ENCODE measurements at places on chromosomes 7 and 10. TPM values are rescaled to one million over a fixed set of nuclear protein-coding genes. Genes with fewer than 3 reads are reported as not detected.

- H3K4me1 ChIP-seq: peaks cover 6% of the 10 kb centered on the region
- H3K27me3 ChIP-seq: no peaks in the 10 kb centered on the region
- H3K4me3 ChIP-seq: peak overlapping the region; percentile 91
- DNase-seq: peak; percentile 33
- H3K36me3 ChIP-seq: no peaks in the 10 kb centered on the region
- no peak overlapping the region for H3K27ac ChIP-seq
Measured at GRCh38 chr10:70169649-70170364, 507 bp downstream of the SAR1A start.

GRCh38 chr10:19946791-19947190 is 130.6 kb downstream of the PLXDC2 start:
- no peaks in the 10 kb centered on the region for H3K27me3 ChIP-seq
- H3K27ac ChIP-seq: no peak overlapping the region
- DNase-seq: peak; percentile 24
- H3K4me1 ChIP-seq: peaks cover 2% of the 10 kb centered on the region
- H3K4me3 ChIP-seq: no peak overlapping the region

- no peaks in the 10 kb centered on the region for H3K4me1 ChIP-seq
- no peaks in the 10 kb centered on the region for H3K36me3 ChIP-seq
- H3K27ac ChIP-seq: no peak overlapping the region
- DNase-seq: no peak
- no peaks in the 10 kb centered on the region for H3K27me3 ChIP-seq
- H3K4me3 ChIP-seq: no peak overlapping the region
Measured at GRCh38 chr7:35289376-35289775, 35.5 kb upstream of the TBX20 start.

DNA sequence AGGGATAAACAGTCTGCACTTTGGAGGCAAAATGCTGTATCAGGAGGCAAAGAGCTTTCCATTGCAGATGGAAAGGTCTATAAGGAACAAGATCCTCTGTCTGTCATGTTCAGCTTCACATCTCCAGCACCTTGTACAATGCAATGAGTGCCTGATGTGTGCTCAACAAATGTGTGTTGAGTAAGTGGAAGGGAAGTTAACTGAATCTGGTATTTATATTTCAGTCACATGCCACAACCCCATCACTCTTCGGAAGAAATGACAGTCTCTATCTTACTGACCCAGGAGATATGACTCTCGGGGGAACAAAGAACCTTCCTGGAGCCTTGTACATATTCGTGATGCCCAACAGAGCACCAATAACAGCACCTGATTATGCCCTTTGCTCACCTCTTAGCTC is 20.0 kb upstream of the DNAJC1 start:
- H3K4me3 ChIP-seq: no peak overlapping the region
- H3K36me3 ChIP-seq: no peaks in the 10 kb centered on the region
- no peak for DNase-seq
- H3K4me1 ChIP-seq: no peaks in the 10 kb centered on the region
- no peaks in the 10 kb centered on the region for H3K27me3 ChIP-seq

DNA sequence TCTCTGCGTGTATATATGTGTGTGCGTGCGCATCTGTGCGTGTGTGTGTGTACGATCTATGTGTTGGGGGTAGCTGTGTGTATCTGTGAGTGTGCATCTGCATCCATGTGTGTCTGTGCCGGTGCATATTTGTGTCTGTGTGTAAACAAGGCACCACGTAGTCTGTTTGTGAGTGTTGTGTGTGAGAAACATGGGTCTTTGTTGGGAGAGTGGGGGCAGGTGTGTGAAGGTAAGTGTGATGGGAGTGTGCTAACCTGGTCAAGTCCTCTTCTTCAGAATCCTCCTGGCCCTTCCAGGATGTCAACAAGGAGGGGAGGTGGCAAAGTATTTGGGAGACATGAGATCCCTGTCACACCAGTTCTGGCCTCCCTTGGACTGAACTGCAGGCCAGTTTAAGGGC is 87.2 kb downstream of the HIF1AN start:
- peaks cover 21% of the 10 kb centered on the region for H3K27me3 ChIP-seq
- no peak for DNase-seq

DNA sequence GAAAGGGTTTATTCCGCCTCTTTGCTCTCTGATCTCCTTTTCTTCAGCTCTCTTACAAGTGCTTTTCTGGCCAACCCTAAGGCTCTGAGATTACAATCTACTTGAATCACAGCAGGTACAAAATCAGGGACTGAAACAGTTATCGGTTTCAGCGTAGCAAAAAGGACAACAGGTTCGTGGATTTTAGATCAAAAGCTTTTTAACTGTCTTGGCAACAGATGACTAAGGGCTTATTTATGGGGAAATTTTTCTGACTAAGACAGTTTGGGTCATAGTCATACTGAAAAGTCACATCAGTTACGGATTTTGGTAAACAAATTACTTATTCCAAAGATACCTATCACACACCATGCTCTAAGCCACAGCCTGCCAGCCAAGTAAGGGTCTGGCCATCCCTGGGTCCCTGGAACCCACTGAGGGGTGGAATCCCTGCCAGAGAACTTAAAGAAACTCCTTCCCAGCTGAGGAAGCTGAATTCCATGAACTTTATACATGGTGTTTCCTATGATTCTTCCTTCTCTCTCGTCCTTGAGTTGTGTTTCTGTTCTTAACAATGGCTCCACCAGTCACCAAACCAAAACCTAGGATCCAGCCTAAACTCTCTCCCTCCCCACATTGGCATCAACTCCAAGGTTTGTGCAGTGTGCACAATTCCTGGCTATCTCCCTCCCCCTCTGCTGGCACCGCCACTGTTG is 169.3 kb downstream of the FAM107B start:
- H3K4me1 ChIP-seq: peaks cover 23% of the 10 kb centered on the region
- H3K27ac ChIP-seq: no peak overlapping the region
- H3K4me3 ChIP-seq: peak overlapping the region; percentile 73

DNA sequence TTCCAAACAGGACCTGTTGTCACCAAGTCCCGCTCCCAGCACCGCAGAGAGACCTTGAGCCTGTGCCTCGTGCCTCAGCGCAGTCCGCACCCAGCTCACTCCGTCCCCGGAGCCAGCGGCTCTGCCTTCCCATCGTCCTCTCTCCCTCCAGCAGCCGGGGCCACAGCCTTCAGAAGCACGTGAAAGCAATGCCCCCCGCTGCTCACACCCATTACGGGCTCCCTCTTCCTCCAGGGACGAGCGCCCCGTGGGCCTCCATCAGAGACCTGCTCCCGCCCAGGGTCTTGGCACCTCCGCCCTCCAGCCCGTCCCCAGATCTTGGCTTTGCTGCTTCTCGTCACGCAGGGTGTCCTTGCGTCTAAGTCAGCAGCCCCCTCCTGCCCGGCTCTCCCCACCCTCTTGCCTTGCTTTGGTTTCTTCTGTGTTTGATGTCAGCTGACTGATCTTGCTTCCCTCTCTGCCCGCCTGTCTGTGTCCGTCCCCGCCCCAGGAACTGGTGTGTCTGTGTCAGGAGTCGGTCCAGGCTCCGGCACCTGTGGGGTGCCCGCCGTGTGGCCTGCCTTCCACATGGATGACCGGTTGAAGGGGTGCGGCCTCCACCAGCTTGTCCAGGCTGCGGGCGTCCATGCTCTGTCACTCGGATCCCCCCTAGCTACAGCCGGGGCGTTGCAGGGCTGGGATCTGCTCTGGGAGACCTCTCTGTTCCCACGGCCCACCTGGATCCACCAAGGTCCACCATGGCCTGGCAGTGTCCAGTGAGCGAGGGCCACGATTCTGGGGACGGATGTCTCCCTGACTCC is 61.9 kb downstream of the FOXL3 start:
- DNase-seq: no peak
- H3K4me3 ChIP-seq: no peak overlapping the region
- no peaks in the 10 kb centered on the region for H3K27me3 ChIP-seq
- no peaks in the 10 kb centered on the region for H3K4me1 ChIP-seq
- no peaks in the 10 kb centered on the region for H3K36me3 ChIP-seq

- H3K4me3 ChIP-seq: no peak overlapping the region
- no peaks in the 10 kb centered on the region for H3K36me3 ChIP-seq
- H3K4me1 ChIP-seq: no peaks in the 10 kb centered on the region
- H3K27ac ChIP-seq: no peak overlapping the region
- no peak for DNase-seq
Measured at GRCh38 chr10:49276596-49276995, 22.4 kb upstream of the C10orf71 start.

DNA sequence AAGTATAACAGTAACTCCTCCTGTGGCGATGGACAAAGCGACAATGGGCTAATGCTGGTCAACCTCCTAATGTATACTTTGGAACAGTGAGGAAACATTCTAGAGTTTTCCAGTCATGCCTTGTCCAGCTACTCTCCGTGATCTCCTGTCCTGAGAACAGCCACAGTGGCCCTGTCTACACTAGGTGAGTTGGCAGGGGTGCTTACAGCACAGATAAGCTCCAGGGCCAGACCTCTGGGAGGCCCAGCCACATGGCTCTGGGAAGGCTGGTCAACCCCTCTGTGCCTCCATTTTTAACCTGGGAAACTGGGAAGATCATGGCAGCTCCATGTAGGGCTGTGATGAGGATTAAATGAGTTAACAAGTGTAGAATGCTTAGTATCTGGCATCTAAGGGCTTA is 57.0 kb downstream of the CLEC2L start:
- H3K4me1 ChIP-seq: no peaks in the 10 kb centered on the region
- H3K27ac ChIP-seq: no peak overlapping the region
- DNase-seq: no peak
- H3K4me3 ChIP-seq: no peak overlapping the region
- no peaks in the 10 kb centered on the region for H3K27me3 ChIP-seq
- no peaks in the 10 kb centered on the region for H3K36me3 ChIP-seq

DNA sequence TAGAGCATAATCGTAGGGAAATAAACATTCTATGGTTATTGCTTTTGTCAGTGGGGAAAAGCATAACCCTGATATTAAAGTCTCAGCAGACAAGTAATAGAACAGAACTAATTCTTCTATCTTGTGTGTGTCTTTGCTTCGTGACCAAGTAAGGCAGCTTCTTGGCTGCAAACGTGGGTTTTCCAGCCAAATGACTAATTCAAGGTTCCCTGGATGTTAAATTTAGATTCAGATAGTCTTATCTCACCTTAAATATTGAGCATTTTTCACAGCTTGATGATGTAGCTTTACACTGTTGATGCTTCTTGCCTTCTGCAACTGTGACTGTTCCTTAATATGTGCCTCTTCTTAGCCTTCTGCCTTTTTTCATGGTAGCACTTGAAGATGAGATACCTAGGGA is 113.0 kb downstream of the EXOC4 start:
- no peak for DNase-seq
- no peak overlapping the region for H3K4me3 ChIP-seq
- no peak overlapping the region for H3K27ac ChIP-seq
- no peaks in the 10 kb centered on the region for H3K27me3 ChIP-seq
- H3K36me3 ChIP-seq: 0 out of 2 replicates have a peak, but pooled peaks cover 2% of the 10 kb centered on the region
- peaks cover 8% of the 10 kb centered on the region for H3K4me1 ChIP-seq

DNA sequence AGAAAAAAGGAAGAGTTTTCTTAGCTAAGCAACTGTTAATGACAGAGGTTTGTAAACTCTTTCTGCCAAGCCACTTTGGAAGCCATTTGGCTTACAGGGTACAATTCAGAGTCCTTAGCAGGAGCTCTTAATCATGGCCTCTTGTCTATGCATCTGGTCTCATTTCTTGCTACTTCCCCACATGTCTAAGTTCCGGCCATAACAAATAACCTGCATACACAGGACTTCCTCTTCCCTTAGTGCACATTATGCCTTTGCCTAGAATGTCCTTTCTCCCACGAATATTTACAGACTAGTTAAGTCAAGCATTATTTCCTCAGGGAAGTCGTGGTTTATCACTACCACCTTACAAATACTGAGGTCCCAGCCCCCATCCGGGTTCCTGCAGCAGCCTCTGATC is 8.6 kb upstream of the UPF2 start:
- no peaks in the 10 kb centered on the region for H3K4me1 ChIP-seq
- H3K4me3 ChIP-seq: no peak overlapping the region
- H3K27ac ChIP-seq: no peak overlapping the region
- H3K27me3 ChIP-seq: no peaks in the 10 kb centered on the region

DNA sequence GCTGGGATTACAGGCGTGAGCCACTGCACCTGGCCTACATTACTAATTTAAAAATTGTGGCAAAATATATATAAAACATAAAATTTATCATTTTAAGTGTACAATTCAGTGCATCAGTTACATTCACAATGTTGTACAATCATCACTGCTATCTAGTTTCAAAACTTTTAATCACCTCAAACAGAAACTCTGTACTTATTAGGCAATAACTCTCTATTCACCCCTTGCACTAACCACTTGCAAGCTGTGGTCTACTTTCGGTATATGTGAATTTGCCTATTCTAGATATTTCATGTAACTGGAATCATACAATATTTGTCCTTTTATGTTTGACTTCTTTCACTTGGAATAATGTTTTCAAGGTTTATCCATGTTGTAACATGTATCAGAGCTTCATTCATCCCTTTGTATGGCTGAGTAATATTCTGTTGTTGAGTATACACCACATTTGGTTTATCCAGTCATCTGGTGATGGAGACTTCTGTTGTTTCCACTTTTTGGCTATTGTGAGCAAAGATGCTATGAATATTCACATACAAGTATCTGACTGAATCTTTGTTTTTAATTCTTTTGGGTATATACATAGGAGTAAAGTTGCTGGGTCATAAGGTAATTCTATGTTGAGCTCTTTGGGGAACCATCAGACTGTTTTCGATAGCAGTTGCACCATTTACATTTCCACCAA is 14.3 kb upstream of the ELOVL3 start:
- no peaks in the 10 kb centered on the region for H3K27me3 ChIP-seq
- no peaks in the 10 kb centered on the region for H3K36me3 ChIP-seq
- no peak for DNase-seq
- no peak overlapping the region for H3K27ac ChIP-seq
- no peak overlapping the region for H3K4me3 ChIP-seq

GRCh38 chr7:105613611-105614330 is 32.5 kb upstream of the EFCAB10 start:
- DNase-seq: no peak
- H3K27ac ChIP-seq: no peak overlapping the region
- H3K4me3 ChIP-seq: no peak overlapping the region
- H3K27me3 ChIP-seq: no peaks in the 10 kb centered on the region
- H3K36me3 ChIP-seq: peaks cover 10% of the 10 kb centered on the region

DNA sequence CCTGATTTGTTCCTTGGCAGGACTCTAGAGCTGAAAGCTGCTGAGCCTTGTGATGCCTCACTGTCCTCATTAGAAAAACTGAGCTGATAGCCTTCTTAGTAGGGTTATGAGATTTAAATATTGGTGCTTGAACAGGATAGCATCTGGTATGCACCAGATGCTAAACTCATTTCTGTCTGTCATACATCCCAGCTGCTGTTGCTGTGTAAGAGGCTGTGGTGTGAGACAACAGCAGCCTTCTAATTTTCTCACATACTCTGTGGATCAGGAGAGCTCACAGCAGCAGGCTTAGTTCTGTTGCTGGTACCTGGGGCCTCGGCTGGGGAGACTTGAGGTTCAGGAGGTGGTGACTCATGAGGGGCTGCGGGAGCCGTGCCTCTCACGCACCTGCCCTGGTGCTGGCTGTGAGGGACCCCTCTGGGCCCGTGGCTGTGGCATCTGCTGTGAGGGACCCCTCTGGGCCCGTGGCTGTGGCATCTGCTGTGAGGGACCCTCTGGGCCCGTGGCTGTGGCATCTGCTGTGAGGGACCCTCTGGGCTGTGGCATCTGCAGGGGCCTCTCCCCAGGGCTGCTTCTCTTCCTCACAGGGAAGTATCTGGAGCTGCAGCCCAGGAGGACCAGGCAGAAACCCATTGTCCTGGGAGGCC is 12.5 kb downstream of the DYNC2I1 start:
- DNase-seq: no peak
- H3K36me3 ChIP-seq: no peaks in the 10 kb centered on the region
- no peak overlapping the region for H3K4me3 ChIP-seq
- H3K4me1 ChIP-seq: no peaks in the 10 kb centered on the region
- peaks cover 5% of the 10 kb centered on the region for H3K27me3 ChIP-seq

CYP2W1 gene
- not detected for polyA plus RNA-seq

TWIST1 gene
- 0.24 TPM for polyA plus RNA-seq

ASZ1 gene
- not detected for polyA plus RNA-seq

PLAU gene
- polyA plus RNA-seq: 17.5 TPM

C7orf57 gene
- polyA plus RNA-seq: 1.7 TPM

AHCYL2 gene
- 9.2 TPM for polyA plus RNA-seq

SUGCT gene
- polyA plus RNA-seq: 4.2 TPM

Measured in GM23338 (cell line).